ENCODE measurements at places on chromosomes 3 and 15.

DNA sequence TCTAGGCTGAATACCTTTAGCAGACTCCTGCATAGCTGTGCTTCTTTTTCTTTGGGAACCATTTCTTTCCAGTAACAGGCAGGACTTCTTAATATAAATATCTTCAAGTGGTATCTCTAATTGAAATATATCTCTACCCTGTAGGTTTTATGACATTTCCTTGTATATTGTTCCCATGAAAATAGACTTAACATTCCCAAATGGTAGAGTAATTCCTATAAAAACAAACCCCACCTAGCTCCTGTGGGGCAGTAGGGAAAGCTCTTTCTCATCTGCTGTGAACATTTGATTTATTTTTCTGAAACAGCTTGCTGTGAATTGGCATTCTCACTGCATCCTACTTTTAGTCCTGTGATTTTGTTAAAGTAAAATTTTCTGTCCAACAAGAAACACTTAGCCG is 20.8 kb downstream of the SELENOT start:
- no peak for DNase-seq

- no peak for DNase-seq
These were observed 12.8 kb upstream of the CSRNP1 start for GRCh38 chr3:39166134-39166710.

- DNase-seq = no peak
These were observed 68.0 kb downstream of the TFG start for GRCh38 chr3:100777271-100777670.

DNA sequence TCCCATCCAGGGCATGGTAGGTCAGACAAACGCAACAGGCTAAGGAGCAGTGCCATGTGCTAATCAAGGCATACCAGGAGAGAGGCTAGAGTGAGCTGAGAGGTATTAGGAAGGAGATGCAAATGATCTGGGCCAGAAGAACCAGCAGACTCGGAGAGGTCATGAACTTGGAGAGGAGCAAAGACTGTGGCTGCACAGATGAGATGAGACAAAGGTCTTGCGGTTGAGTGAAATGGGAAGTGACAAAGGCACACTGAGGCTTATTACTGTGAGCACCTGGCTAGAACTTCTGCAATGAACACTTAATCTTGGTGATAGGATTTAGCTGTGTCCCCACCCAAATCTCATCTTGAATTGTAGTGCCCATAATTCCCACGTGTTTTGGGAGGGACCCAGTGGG is 380.2 kb downstream of the ULK4 start:
- DNase-seq = no peak

DNA sequence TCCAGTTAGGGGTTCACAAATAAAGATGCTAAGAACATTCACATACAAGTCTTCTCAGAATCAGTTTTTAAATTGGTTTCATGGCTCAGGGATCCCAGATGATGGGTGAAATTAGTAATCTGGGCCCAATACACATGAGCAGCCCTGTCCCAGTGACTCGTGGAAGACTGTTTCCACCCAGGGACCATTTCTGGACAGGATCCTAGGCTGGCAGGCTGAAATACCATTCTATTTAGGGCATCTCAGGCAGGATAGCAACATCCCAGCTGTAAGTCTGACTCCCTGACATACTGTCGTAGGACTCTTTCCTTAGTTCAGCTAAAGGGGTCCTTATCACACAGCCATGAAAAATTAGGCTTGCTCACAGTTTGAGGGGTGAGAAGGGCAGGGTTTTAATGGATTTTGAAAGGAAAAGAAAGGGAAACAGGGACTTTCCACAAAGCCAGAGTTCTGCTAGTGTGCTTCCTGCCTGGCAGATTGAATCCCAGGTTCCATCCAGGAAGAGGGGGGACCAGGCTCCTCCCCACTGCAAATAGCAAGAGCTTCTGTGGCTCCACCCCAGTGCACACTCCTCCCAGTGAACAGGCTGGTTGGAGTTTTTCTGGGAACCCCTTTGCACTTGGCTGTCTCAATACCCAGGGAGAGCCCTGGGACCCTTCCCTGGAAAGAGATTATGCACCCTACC is 41.3 kb upstream of the LYZL4 start:
- no peak for DNase-seq

GRCh38 chr15:57572468-57572867 is 19.2 kb upstream of the MYZAP start:
- no peak for DNase-seq

- DNase-seq = no peak
These were observed 33.2 kb upstream of the NR2C2 start for GRCh38 chr3:14913926-14914778.

GRCh38 chr15:90231028-90232017 is 2.4 kb downstream of the CIB1 start:
- DNase-seq = peak; percentile 68
